ENCODE measurements at places on chromosomes 12 and 14.

GRCh38 chr12:25914551-25914950 is 43.9 kb upstream of the RASSF8 start:
- no peak for DNase-seq

DNA sequence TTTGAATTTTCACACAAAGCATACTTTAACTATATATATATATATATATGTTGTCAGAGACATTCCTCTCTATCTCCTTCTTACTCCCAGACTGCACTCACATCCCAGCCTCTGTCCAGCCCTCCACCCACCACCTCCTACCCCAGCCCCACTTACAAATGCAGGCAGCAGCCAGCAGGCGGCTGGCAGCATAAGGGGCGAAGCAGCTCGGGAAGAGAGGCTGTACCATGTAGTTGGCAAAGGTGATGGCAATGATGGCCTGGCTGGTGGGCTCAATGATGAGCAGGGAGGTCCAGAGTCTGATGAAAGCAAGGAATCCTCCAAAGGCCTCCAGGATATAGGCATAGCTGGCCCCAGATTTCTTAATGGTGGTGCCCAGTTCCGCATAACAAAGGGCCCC is 2.5 kb downstream of the SLC7A7 start:
- DNase-seq = no peak

DNA sequence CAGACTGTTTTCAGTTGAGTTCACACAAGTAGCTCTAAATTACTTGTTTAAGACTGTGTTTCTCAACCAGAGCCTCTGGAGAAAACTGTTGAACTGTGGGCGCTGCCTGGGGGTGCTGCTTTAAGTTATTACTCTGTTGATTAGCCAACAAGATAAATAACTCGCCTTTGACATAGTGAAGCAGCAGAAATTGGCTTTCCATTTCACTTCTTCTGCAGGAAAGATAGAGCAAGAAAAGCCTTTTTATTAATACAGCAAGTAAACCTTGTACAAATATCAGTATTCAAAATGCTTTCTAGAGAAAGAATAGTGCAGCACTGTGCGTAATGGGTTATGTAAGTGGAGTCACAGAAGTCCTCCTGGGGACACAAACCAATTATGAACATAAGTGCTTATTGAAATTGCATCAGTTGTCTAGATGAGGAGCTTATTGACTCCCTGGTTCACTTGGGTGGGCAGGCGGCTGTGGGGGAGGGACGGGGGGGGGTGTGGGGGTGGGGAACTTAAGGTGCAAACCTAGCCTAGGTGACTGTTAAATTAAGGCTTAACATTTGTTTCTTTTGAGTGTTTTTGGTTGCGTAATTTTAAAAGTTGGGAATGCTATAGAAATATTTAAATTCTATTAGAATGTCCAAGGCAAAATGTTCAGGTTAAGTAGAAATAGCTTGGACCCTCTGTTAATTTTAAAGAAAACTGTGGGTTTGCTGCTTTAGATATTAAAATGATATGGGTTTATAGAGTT is 6.3 kb downstream of the FRS2 start:
- no peak for DNase-seq

DNA sequence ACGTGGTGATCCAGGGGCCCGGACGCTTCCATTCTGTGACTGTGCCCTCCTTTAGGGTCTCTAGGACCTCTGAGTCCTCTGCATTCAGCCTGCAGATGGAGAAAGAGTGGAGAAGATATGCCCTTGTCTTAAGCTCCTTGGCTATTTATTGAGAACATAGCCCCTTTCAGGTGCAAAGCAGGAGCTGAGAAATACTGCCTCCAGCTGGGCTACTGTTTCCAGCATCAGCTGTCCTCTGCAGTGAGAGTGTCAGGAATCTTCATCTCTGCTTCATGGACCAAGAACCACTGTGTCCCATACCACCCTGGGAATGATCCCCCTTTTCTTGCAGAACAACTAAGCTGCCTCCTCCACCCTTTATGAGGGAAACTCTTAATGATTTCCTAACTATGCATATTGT is 47.8 kb upstream of the CEP83 start:
- DNase-seq = no peak

- DNase-seq = no peak
Observed at GRCh38 chr12:84329938-84330337, 582.7 kb downstream of the SLC6A15 start.

DNA sequence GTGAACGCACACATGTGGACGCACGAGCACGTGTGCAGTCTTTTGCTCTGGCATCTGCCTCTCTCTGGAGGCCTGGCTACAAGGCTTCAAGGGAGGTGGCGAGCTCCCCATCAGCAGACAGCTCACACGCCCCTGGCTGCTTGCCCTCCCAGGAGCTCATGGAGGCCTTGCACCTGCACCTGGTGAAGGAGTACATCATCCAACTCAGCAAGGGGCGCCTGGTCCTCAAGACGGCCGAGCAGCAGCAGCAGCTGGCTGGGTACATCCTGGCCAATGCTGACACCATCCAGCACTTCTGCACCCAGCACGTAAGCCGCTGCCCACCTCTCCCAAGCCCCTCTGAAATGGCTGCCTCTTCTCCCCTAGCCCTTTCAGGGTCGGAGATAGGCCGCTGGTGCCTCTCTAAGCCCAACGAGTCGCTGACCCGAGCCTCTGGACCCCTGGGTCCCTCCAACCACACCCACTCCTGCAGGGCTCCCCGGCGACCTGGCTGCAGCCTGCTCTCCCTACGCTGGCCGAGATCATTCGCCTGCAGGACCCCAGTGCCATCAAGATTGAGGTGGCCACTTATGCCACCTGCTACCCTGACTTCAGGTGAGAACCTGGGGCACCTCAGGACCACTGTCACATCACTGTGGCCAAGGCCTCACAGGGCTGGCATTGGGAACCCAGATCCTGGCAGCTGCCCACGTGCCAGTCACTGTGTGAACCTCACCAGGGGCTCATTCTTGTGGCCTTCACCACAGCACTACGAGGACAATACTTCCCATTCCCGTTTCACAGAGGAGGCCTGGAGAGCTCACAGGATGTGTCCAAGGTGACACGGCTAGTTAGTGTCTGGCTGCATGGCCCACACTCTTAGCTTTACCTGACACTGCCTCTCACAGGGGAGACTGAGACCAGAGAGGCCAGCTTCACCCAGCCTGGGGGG is 10.2 kb downstream of the TNFAIP2 start:
- no peak for DNase-seq

- no peak for DNase-seq
Observed at GRCh38 chr12:26396402-26396801, 201.0 kb downstream of the SSPN start.
